Kasumi-1 (cell line): ENCODE measurements at places on chromosomes 4 and X.

DNA sequence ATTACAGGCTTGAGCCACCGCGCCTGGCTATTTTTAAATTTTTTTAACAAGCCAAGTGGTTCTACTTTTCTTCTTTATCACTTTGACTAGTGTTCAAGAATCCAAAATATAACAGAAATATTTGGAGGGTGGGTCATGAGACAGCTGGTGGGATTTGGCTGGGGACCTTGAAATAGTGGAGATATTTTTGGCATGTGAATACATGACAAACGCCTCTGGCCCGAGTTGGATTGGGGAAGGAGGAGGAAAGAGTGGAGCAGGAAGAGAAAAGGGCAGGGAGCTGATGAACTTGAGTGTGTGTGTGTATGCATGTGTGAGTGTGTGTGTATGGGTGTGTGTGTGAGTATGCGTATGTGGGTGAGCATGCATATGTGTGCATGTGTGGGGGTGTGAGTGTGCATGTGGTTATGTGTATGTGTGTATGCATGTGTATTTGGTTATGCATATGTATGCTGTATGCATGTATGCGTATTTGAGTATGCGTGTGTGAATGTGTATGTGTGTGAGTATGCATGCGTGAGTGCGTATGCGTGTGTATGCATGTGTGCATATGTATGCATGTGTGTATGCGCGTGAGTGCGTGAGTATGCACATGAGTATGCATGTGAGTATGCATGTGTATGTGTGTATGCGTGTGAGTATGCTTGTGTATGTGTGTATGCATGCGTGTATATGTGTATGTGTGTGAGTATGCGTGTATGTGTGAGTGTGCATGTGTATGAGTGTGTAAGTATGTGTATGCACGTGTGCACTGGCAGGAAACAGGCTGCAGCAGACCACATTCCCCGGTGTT is 49.6 kb downstream of the JADE1 start:
- DNase-seq, result no peak

DNA sequence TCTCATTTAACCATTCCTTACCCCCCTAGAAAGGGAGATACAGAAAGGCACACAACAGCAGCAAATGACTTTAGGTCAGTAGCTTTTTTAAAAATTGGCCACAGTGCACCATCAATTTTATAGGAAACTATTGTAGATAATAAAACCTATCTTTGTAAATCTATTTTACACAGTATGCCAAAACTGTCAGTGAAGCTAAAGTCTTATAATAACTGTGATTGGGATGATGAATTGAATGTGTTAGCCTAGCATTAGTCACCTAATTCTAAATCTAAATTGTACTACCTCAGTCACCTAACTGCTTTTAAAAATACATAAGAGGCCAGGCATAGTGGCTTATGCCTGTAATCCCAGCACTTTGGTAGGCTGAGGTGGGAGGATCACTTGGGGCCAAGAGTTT is 44.2 kb downstream of the SH3RF1 start:
- DNase-seq, result no peak

- no peak for DNase-seq
These were observed 23.8 kb downstream of the RNF175 start for GRCh38 chr4:153735906-153736461.

- no peak for DNase-seq
These were observed 233.9 kb downstream of the ARAP2 start for GRCh38 chr4:36010397-36010929.

DNA sequence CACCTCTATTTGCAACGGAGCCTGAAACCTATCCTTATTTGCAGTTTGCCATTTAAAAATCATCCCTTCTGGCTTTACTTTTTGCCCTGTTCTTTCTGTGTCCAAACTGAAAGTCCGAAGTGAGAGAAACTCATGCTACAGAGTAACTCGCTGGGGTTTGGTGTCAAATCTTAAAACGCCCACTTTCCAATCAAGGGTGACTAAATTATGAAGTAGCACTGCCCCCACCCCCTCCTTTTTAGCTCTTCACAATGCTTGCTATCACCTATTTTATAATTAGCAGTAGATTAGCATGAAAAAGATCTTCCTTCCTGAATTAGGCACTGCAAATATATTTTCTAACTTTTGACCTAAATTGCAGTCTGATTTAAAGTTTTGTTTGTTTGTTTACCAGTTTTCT is 52.5 kb downstream of the VGLL1 start:
- DNase-seq, result no peak

DNA sequence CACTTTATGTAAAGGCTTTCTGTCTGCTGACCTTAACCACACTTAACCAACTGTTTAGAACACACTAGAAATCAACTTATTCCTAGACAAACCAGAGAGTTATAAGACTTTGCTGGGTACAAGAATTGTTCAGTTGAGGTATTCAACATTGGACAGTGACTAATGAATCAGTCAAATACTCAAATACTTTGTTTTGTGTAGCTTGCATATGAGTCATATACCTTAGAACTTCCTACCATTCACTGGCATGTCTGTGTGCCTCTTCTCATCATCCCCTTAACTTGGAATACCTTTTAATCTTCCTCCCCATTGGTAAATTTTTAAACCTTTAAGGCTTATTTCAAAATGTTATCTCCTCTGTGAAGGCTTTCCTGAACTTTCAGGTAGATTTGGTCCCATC is 708.8 kb upstream of the GRIA3 start:
- no peak for DNase-seq

DNA sequence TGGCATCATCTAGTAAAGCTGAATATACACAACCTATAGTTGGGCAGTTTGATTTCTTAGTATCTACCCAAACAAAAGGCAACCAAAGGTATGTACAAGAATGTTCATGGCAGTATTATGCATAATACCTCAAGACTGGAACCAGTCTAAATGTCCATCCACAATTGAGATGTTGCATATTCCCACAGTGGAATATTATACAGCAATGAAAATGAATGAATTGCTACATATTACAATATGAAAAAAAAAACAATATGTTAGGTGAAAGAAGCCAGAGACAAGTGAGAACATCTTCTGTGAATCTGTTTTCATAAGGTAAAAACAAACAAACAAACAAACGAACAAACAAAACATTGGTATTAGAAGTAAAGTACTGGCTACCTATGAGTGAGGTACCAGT is 11.6 kb upstream of the RAB28 start:
- no peak for DNase-seq

DNA sequence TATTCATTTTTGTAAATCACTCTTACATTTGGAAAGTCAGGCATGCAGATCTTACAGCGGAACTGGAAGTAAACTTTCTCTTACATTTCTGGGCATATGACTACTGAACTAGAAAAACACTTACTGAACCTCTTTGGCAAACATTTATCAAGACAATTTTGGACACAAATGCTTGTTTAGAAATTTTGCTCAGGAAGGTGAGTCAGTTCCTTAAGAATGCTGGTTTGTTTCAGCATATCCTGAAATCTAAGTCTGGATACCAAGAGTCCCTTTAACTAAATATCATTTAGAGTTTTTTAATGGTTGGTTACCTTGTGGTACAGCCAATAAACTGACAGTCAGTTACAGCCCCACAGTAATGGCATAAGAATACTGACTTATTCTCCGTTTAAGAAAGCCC is 15.0 kb downstream of the SHISA3 start:
- DNase-seq, result no peak

- no peak for DNase-seq
These were observed 33.1 kb downstream of the DCTD start for GRCh38 chr4:182884040-182884439.

- DNase-seq, result no peak
These were observed 55.5 kb downstream of the SCML1 start for GRCh38 chrX:17792826-17793225.

DNA sequence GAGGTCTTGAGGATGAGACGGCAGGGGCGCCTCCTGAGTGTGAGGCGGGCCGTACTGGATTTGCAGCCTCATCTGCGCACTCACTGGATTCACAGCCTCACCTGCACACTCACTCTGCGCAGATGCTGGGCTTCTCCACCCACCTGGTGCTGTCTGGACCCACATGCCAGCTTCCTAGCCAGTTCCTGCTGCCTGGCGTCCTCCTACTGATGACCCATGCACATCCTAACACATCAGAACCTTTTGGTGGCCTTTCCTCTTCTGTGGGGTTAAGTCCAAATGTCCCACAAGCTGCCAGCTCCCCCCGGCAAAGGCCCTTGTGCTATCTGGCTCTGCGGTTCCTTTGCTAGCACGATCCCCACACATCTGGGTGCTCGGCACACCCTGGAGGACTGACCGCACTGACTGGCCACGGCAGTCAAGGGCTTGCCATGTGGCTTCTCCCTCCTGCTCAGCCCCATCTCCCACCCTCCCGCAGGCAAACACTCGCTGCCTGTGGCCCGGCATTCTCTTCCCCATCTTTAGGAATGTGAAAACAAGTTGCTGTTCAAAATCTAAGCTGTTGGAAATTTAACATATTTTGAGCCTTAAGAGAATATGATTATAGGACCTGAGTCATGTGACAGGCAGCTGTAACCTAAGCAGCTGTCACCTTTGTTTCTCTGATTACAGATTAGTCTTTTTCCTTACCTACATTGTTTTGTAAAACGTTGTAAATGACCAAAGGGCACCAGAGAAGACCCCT is 39.4 kb upstream of the AFAP1 start:
- DNase-seq, result no peak

DNA sequence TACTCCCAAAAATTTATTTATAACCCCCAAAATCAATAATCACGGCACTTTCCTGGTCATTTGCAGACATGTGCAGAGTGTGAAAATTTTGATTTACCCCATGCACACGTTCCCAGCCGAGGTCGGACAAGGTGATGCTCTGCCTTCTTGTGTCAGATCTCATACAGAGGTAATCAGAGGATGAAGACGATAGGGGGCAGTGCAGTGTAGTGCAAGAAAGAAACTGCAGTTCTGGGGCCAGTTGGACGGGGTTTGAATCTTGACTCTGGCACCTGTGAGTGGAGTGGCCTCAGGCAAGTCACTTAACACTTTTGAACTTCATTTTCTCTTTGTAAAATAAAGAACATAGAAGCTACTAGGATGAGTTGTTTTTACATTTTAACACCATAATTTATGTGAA is 88.4 kb downstream of the FRMPD3 start:
- DNase-seq, result peak; percentile 32

- no peak for DNase-seq
These were observed 60.9 kb upstream of the TRPC3 start for GRCh38 chr4:122012735-122013134.

GRCh38 chr4:31307029-31307428 is 586.9 kb downstream of the PCDH7 start:
- no peak for DNase-seq

- DNase-seq, result no peak
These were observed 3.6 kb downstream of the ZXDB start for GRCh38 chrX:57595381-57595811.

DNA sequence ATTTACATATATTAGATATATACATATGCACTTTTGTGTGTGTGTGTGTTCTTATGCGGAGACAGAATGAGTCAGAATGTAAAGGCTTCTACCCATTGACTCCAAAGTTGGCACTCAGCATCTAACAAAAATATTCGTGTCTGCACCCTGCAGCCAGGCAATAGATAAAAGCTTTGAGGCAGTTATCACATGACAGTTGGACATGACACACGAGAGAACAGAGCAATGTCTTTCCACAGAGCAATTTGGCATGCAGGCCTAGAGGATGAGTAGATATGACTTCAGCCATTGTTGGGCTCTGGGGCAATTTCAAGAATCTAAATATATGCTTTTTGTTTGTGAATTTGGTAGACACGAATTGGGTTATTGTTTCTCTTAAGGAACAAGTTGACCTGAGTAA is 391.2 kb downstream of the SLITRK2 start:
- no peak for DNase-seq

- no peak for DNase-seq
These were observed 32.4 kb upstream of the TMEM131L start for GRCh38 chr4:153433754-153434105.
